ENCODE measurements at places on chromosomes 4 and X.

DNA sequence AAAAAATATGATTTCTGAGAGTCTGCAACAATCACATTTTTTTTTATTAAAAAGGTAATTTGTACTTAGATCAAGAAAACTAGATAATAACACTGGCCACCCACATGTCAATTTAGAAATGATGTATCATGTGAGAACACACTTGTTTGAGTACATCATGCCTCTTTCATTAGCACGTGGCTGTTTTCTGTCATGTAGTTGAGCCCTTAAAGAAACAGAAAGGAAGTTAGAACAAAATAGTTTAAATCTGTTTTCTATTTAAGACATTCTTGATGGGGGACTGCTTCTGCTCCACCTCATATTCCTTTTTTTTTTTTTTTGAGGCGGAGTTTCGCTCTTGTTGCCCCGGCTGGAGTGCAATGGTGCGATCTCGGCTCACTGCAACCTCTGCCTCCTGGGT lies 207.5 kb downstream of the NSUN7 start:
- no peak for DNase-seq

- no peak for DNase-seq
Observed at GRCh38 chrX:2679534-2680485, 11.3 kb upstream of the CD99 start.

DNA sequence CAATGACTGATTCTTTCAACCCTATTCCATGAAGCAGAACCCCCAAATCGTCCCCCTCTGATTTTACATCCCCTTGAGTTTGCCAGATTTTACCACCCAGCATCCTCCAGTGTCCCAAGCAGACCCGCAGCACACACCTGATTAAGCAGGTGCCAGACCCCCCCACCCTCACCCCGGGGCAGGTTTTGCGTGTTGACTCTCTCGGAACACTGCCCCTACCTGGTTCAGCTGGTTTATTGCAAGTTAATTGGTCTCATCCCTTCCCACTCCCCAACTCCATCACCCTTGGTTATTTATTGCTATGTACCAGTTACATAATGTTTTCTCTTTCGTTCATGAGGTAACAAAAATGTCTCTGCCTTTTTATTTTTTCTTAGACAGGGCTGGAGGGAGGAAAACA lies 258.4 kb downstream of the BCOR start:
- no peak for DNase-seq

DNA sequence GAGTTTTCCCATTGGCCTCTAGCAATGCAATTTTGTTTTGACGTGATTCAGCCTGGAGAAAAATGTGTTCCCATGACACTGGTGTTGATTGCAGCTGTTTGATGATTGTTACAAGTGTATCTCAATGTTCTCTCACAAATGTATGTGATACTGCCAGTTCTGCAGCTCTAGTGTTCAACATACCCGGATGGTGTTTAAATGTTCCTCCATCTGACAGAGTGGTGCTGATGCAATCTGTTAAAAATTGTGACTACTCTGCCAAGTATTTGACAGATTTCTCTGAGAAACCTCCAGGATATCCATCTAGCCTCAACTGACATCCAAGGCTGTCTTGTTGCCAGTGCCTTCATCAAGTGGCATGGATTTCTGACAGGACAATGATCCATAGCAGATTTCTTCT lies 657.2 kb upstream of the DIAPH2 start:
- no peak for DNase-seq

DNA sequence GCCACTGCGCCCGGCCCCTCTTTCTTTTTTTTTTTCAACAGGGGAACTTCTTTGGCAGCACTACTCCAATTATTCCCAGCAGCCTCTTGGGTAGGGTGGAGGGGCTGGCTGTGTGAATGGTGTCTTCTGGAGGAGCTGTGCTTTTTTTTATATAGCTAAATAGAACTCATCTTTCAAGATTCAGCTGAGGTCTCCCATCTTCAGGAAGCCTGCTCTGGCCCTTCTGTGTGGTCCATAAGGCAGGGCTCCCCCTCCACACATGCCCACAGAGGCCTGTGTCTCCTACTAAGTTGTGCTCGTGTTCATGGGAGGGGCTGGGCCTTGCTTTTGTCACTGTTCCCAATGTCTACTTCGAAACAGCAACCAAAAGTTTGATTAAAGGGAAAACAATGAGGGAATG lies 116.8 kb downstream of the AFAP1 start:
- no peak for DNase-seq

GRCh38 chrX:15790769-15791290 lies 546 bp downstream of the ZRSR2 start:
- no peak for DNase-seq

- DNase-seq: no peak
Observed at GRCh38 chrX:18810416-18810815, 103.0 kb downstream of the PPEF1 start.

GRCh38 chr4:46594661-46595060 lies 204.7 kb upstream of the GABRA2 start:
- DNase-seq: no peak

DNA sequence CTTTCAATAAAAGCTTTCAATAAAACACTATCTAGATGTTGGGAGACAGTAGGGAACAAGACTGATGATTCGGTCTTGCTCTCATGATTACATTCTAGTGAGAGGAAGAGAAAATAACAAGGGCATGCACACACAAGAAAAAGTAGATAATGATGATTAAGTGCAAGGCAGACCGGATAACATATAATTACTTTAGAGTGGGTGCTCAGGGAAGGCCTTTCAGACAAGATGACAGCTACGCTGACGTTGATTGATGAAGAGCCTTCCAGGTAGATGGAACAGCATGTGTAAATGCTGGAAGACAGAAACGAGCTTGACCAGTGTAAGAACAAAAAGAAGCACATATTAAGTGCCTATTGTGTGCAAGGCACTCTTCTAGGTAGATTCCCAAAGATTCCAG lies 43.4 kb downstream of the TXK start:
- no peak for DNase-seq

- no peak for DNase-seq
Observed at GRCh38 chrX:137988470-137988869, 422.5 kb downstream of the ZIC3 start.

DNA sequence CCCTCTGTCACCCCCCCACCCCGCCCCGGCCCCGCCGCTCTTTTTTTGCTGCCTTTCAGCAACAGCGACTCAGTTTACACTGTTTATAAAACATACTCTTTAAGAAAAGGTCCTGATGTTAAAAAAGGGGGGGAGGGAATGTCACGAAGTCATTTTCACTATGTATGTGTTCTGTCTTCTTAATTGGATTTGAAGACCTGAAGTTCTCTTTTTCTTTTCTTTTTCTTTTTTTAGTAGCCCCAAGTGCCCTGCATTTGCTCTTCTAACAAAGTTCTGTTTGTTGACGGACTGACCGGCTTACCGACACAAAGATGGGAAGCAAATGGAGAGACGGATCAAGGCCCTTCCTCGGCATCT lies 2.5 kb upstream of the CITED1 start:
- no peak for DNase-seq

GRCh38 chrX:11557120-11557519 lies 108.6 kb downstream of the ARHGAP6 start:
- DNase-seq: no peak

GRCh38 chr4:12875640-12876243 lies 608.4 kb downstream of the RAB28 start:
- DNase-seq: no peak

DNA sequence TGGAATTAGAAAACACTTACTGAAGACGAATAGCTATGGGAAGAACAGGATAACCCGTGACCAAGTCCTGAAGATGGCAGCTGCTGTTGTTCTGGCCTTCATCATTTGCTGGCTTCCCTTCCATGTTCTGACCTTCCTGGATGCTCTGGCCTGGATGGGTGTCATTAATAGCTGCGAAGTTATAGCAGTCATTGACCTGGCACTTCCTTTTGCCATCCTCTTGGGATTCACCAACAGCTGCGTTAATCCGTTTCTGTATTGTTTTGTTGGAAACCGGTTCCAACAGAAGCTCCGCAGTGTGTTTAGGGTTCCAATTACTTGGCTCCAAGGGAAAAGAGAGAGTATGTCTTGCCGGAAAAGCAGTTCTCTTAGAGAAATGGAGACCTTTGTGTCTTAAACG lies 2.4 kb downstream of the AGTR2 start:
- DNase-seq: no peak

DNA sequence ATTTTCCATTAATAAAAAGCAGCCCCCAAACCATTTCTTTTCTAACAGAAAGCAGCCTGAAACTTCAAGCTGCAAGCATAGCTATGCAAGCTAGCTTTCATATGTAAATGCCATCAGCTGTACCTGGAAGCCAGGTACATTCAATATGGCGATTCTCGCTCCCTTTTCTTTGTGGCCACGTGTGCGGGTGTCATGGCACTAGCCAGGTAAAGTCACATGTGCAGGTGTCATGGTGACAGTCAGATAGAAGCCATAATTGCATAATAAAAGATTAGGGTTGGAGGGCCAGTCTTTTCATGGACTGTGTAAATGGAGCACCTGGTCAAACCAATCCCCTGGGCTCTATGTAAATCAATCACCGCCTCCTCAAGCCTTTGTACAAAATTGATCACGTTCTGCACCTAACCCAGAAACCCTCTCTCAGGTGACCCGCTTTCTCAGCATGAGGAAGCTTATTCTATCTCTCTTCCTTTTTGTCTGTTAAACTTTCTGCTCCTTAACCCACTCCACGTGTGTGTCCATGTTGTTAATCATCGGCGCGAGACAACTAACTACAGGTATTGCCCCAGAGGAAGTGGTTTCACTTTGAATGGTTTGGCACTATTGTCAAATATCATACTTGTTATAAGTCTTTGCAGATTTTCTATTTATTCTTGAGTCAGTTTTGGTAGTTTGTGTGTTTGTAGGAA lies 18.0 kb upstream of the RHOXF2 start:
- no peak for DNase-seq

DNA sequence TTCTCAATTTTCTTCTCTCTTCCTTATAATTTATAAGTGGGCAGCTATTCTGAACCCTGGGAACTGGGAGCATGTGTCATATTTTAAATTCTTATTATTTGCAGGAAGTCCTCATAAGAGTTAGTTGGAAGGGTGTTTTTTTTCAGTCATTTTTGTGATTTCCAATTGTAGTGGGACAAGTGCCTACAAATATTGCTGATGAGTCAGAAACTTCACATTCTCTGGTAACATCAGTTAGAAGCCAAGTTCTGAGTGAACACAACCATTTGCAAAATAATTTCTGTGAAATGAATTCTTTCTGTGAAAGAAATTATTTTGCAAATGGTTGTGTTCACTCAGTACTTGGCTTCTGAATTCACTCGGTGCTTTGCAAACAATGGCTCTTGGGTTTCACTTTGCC lies 20.8 kb upstream of the NWD2 start:
- no peak for DNase-seq

DNA sequence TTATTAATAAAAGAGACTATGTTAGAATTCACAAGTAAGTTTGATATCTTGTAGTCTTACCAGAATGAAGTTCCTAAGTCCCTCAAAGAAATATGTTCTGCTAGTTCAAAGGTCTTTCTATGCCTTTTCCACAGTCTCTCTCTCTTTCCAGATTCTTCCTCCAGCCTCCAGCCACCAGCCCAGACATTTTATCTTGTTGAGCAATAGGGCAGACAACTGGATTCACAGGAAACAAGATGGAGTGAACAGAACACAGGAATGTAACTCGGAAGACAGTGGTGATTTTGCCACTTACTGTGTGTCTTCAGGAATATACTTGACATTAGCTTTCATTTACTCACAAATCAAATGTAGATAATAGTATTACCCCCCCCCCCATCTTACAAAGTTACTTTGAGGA lies 17.1 kb upstream of the CPEB2 start:
- DNase-seq: no peak

DNA sequence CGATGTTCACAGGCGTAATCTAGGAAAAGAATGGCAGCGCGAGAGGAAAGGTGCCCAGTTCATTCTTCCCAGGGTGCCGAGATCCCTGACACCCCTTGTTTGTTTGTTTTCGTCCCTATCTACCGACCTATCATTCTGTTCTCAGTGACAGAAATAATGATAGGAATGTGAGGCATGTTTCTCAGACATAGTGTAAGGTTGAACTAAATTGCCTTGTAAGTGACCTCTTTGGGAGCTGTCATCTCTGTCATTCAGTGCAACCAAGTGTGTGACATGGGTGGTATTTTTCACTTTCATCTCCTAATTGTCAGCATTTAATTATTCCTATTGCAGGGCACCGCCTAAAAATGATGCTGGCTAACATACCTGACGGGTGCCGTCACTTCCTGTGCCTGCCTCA lies 24.4 kb downstream of the CLDN22 start:
- no peak for DNase-seq

DNA sequence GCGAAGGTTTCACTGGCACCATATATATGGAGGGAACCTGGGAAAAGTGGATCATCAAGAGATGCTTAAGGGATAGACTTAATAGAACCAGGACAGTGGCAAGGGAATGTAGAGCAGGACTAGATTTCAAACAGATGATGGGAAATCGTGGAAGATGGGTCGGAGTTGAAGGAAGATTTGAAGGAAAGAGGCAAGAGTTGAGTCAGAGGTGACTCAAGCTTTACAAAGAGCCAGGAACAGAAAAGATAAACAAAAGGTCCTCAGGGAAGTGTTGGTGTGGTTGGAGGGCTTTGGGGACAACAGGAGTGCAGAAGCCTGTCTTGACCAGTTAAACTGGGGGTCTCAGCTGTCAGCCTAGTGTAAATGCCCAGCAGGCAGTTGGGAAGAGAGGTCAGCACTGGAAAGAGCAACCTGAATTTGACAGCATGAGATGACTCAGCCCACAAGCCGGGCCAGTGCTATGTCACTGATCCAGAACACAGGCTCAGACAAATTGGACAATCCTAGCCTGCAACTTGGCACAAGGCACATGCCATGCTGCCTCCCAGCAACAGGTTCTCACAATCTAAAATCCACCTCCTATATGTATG lies 230.5 kb downstream of the IDS start:
- no peak for DNase-seq

DNA sequence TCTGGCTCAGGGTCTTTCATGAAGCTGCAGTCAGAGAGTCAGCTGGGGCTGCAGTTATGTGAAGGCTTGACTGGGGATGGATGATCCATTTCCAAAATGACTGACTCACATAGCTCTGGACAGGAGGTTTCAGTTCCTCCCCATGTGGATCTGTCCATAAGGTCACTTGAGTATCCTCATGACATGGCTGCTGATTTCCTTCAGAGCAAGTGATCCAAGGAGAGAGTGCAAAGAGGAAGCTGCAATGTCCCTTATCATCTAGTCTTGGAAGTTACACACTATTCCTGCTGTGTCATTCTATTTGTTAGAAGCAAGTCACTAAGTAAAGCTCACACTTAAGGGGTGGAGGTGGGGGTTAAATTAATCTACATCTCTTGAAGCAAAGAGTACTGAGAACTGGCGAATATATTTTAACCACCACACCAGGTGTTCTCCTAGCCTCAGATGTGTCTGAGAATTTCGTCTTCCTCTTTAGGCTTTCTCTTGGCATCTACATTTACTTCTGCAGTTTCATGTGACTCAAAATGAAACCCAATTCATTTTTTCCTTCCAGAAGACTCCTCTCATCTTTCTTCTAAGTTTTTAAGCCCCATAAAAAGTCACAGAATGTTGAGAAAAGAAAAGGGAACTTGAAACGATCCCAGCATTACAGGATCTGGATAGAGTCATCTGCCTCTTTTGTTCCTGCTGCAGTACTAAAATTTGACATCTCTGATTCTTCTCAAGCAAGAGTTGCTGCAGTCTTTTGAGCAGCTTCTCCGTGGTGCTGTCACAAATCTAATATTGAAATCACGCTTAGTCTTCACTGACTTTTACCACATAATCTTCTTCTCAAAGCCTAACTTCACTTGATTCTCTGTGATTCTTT lies 3.8 kb upstream of the GRPR start:
- no peak for DNase-seq

- no peak for DNase-seq
Observed at GRCh38 chrX:65537229-65537628, 2.6 kb upstream of the LAS1L start.

GRCh38 chrX:53715346-53715924 lies 28.9 kb upstream of the HUWE1 start:
- no peak for DNase-seq

- no peak for DNase-seq
Observed at GRCh38 chr4:99403380-99404184, 31.6 kb downstream of the ADH7 start.

Data from bone marrow (tissue), 2 donors.